Stimulated activated CD4-positive, alpha-beta T cell treated with anti-CD3 and anti-CD28 coated beads, Interleukin-15, amount 100 ng/mL, for 1 hour (primary cell): ENCODE measurements at places on chromosomes 4 and X.

GRCh38 chrX:151676196-151676595 is 19.1 kb upstream of the PRRG3 start:
- no peak for DNase-seq

DNA sequence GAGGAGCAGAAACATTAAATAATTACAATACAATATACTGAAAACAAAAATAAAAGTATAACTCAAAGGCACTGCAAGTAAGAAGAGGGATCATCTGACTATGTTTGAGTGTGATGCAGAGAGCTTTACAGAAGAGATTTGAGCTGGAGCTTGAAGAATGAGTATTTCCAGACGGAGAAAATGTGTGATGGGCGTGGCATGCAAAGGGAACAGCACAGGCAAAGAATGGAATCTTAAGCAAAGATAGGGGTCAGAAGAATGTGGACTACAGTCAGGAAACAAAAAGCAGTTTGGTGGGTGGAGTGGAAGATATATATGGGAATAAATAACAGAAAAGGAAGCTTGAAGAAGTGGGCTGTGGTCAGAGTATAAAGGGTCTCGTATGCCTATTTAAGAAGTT is 45.5 kb downstream of the OPHN1 start:
- no peak for DNase-seq

- DNase-seq: no peak
Observed at GRCh38 chrX:107683124-107683895, 55.0 kb downstream of the PRPS1 start.

GRCh38 chr4:92455951-92456350 is 152.2 kb downstream of the GRID2 start:
- no peak for DNase-seq

GRCh38 chr4:84699001-84699671 is 116.2 kb downstream of the CDS1 start:
- no peak for DNase-seq

- no peak for DNase-seq
Observed at GRCh38 chr4:167379076-167379835, 145.0 kb upstream of the SPOCK3 start.

GRCh38 chr4:153822316-153822715 is 33.4 kb upstream of the SFRP2 start:
- DNase-seq: no peak

DNA sequence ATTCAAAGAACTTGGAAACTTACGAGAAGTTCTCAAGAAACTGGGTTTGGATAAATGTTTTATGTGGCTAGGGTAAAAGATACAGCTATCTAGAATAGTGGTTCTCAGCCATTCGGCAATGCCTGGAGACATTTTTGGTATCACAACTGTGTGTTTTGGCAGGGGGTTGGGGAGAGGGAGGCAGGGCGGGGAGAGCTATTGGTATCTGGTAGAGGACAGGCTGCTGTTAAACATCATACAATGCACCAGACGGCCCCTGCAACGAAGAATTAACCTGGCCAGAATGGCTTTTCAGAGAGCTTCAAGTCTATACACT is 50.8 kb upstream of the MND1 start:
- no peak for DNase-seq

DNA sequence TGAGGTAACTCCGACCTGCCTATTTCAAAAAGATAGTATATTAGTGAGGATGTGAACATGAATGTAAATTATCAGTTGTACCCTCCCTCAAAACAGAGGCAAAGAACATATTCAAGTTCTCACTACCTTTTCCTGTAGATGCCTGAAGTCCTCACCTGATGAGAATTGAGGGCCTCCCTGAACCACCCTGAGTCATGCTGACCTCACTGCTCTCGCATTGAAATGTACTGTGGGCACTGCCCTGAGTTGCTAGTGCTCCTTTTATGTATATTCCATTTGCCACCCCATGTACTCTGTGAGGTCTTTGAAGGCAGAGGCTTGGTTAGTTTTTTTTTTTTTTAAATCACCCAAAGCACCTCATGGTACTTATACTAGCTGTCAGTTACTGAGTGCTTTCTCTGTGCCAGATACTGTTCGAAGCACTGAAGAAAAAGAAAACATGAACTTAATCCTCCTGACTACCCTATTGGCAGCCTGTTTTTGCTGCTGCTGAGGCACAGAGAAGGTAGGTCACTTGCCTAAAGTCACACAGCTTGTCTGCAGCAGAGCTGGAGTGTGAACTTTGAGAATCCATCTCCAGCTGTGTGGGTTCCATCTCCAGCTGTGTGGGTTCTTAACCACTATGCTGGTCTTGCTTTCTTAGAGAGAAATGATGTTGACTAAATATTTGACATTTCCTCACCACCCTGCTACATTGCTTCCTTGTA is 253.1 kb upstream of the GPC4 start:
- DNase-seq: no peak

- no peak for DNase-seq
Observed at GRCh38 chr4:156779042-156779441, 192.6 kb downstream of the PDGFC start.

DNA sequence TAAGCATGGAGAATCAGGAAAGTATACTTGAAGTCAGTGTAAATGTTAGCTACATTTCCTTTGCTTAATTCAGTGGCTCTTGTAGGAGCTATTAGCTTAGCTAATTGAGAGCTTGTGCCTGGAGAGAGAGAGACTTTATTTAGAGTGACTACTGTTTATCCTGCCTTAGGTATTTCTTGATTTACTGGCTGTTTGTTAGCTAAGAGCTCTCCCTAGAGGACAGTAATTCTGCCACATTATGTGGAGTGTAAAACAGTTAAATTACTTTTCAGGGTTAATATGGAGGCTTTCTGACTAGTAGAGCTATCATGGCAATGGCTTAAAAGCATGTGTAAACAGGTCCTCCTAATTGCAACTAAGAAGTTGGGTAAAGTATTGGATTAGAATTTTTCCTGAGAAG is 306.5 kb upstream of the TECRL start:
- DNase-seq: no peak

DNA sequence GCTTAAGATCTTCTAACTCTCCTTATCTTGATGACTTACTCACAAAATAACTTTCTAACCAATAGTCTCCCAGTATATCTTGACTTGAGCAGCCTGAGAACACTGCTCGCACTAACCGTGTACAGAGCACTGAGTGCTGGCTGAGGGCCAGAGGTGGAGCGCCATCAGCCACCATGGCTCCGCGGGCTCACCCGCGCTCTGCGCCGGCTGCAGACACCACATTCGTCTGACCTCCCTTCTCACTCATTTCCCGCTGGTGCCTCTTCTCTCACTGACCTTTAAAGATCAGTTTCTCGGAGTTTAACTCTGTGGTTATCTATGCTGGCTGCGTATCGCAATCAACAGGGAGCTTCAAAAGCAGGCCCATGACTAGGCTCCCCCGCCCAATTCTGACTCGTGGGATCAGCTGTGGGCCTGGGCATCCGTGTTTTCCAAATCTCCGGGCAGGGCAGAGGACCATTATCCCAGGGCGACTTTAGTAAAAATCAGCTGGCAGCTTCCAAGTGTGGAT is 78.6 kb downstream of the HAUS3 start:
- no peak for DNase-seq

- no peak for DNase-seq
Observed at GRCh38 chr4:31375936-31376335, 655.8 kb downstream of the PCDH7 start.

DNA sequence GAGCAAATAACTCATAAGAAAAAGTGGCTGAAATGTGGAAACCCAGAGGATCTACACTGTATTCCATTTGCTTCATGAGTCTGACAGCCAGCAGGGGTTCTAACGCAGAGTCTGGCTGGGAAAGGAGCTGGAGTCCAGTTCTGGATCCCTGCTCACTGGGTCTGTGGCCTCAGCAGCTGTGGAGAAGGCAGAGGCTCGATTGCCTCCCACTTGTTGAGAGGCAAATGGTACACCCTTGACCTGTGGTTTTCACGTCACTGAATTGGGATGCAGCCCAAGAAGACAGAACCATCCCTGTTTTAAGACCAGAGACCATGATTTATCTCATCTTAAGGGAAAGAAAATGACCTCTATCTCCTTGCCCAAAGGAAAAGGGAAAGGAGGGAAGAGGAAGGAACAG is 147.0 kb upstream of the NOCT start:
- DNase-seq: no peak

DNA sequence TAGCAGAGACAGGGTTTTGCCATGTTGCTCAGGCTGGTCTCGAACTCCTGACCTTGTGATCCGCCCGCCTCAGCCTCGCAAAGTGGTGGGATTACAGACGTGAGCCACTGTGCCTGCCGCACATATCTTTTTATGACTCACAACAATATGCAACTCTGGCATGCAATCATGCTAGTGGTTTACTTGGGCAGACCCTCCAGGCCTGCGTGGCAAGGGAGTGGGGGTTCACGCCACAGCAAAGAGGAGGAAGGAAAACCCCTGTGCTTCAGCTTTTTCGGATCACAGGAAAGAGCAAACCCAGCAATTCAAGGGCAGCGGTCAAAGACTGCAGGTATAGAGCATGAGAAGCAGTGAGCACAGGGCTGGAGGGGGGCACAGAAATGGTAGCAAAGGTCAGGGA is 48.3 kb upstream of the CD99 start:
- DNase-seq: no peak

DNA sequence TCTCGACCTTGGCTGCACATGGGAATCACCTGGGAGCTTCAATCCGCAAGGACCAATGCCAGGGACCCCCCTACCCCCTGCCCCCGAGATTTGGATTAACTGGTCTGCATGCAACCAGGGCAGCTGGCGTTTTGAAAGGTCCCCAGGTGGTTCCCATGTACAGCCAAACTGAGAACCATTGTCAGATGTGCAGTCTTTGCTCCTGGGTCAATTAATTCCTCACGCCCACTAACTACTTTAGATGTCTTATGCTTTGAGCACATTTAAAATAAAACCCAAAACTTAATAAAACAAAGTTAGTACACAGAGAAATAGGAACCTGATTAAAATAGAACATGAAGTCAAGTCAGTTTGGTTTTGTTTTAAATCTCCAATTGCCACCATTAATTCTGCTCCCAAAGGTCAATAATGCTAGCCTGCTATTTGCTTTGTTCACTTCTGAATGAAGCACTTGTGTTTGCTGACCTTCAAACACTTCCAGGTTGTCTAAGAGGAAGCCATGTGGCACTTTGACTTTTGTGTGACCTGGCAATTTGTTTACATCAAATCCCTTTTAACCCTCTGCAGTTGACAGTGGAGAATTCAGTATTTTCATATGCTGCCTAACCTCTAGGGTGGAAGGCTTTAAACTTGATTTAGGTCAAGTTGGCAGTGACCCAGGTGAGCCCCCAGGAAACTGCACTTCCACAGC is 27.2 kb upstream of the TMSB4X start:
- DNase-seq: no peak

- no peak for DNase-seq
Observed at GRCh38 chr4:103026868-103027267, 7.4 kb upstream of the SLC9B1 start.

DNA sequence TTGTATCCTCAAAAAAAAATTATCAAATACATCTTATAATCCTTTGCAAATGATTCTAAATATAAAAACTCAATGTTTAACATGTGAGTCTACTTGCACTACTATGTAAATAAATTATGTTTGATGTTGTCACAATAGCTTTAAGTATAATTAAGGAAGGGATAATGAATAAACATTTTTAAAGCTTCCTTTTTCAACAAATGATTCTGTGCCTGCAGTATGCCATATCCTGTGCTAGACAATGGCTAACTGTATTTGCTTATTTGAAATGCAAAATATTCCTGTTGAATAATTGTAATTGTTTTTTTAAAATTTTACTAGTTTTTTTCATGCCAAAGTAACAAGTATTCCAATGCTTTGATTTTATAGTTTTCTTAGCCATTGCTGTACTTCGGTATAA is 59.0 kb upstream of the NDUFC1 start:
- DNase-seq: no peak

DNA sequence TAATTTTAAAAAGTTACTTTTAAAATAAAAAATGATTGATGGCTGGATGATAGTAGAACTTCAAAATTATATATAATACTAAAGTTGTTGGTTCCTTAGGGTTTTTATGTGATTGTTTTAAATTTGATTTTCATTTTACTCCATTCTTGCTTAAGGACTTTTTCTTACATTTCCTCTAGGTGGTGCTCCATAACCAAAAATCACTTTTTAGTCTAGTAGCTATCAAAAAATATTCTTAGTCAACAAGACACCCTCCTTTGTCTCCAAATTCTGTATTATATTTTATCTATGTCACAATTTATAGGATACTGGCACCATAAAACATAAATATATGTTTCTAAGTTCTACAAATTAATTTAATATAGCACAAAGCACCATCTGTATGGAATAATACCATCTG is 67.2 kb upstream of the BRWD3 start:
- DNase-seq: no peak

GRCh38 chr4:87527431-87528220 is 1.6 kb downstream of the SPARCL1 start:
- DNase-seq: no peak

DNA sequence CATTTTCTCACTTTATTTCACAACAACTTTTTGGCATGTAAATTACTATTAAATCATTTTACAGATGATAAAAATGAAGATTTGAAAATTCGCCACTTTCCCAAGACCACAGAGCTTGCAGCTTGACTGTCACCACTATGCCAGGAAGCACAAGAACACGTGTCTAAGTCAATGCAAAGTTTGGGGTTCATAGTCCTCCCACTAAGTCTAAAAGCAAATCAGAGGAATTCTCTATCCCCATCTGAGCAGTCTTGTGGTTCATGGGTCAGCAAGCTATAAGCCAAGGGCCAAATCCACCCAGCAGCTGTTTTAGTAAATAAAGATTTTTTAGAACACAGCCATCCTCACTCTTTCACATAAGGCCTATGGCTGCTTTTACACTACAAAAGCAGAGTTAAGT is 833.3 kb upstream of the INTU start:
- DNase-seq: no peak

DNA sequence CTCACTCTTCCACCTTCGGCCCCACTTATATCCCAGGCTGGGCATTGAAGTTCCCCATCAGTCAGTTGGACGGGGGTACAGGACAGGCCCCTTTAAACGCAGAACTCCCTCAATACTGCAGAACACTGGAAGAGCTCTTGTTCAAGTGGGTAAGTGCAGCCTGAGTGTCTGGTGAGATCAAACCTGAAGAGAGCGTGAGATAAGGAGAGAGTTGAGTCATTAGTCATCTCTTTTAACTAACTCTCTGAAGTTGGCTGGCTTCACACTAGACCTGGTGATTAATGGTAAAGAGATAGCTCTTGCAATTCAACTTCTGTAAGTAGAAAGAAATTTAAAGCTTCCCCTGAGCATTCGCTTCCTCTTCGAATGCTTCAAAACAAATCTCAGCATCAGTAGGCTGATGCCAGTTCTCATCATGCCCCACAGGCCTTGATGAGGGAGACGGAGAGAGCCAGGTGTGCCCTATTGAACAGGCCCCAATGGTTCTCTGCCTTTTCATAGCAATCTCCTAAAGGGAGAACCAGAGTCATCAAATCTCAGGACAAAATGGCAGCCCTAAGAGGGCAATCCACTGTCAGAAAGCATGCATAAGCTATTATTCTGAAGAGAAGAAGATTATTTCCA is 41.0 kb upstream of the JADE1 start:
- DNase-seq: no peak

DNA sequence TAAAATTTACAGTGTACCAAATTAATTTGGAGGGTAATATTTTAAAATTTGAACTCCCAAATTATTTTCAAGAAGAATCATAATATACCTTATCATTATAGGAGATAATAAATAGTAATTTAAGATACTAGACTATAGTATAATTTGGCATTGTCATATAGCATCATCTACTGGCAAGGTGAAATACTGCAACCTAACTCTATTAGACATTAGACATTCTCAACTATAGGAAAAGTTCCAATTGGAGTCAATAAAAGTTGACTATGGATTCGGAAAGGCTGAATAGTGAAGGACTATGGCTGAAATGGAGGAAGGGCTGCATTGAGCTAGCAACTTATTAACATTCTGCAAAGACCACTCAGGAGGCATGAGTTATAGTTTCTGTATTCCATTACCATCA is 113.0 kb downstream of the PRDM5 start:
- DNase-seq: no peak
